Motor neuron (in vitro differentiated cells): ENCODE measurements at places on chromosomes 3 and 15.

DNA sequence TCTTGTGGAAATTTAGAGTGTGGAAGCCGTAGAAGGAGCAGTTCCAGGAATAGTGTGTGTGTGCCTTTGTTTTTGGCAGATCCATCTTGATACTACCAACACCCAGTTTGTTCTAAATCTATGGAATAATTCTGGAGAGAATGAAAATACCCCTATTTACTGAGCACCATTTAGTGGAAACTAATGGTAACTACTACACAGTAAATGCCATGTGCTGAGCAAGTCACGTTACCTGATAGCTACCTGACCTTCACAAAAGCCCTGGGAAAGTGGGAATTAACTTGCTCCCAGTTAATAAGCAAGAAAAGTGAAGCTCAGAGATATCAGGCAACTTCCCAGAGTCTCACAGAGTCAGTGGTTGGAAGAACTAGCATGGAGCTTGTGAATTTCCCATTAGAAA lies 137.7 kb downstream of the ARPP21 start:
- ATAC-seq, result no peak

GRCh38 chr15:97234851-97235610 lies 725.5 kb upstream of the ARRDC4 start:
- ATAC-seq, result peak; percentile 91

GRCh38 chr3:71245971-71246880 lies 337.3 kb downstream of the FOXP1 start:
- no peak for ATAC-seq

- ATAC-seq, result peak; percentile 92
These were observed 2.7 kb downstream of the TMEM108 start for GRCh38 chr3:133040696-133041523.

DNA sequence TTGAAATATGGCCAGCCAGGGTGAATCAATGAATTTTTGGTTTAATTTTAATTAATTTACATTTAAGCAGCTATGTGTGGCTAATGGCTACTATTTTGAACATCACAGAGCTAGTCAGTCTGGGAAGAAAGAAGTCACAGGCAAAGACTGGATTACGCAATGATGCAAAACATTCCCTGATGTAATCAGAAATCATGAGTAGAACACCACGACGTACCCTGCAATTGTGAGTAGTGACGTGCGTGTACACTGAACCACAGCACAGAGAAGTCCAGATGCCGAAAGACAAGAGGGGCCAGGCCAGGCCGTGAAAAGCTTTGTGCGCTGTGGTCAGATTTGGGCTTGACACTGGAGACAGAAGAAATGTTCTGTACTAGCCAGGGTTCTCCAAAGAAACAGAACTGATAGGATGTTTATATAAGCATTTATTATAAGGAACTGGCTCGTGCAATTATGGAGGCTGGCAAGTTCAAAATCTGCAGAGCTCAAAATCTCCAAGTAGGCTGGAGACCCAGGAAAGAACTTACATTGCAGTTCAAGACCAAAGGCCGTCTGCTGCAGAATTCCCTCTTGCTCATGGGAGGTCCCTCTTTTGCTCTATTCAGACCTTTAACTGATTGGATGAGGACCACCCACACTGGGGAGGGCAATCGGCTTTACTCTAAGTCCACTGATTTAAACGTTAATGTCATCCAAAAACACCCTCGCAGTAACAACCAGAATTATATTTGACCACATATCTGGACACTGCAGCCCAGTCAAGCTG lies 44.6 kb downstream of the SH3BP5 start:
- peak; percentile 88 for ATAC-seq

DNA sequence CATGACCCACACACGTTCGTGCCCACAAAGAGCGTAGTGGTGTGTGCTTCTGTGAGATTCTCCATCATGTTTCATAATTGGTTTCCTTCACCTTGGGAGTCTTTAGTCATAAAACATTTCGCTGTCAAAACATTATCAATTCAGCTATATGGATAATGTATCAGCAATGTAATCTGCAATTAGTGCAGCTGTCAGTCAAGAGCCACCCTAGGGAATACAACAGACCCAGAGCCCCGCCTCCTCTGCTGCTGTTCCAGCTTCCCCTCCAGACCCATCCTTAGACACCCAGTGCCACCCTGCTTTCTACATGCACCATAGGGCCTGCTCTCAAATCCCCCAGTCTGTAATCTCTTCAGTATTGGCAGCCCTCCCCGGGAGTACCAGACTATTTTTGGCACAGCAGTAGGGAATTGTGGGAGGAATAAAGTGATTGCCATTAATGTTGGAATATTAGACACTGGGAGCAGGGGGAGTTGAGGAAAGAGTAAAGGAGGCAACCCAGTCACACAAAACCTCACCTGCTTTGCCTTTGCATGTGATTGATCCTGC lies 31.5 kb upstream of the C3orf80 start:
- no peak for ATAC-seq

DNA sequence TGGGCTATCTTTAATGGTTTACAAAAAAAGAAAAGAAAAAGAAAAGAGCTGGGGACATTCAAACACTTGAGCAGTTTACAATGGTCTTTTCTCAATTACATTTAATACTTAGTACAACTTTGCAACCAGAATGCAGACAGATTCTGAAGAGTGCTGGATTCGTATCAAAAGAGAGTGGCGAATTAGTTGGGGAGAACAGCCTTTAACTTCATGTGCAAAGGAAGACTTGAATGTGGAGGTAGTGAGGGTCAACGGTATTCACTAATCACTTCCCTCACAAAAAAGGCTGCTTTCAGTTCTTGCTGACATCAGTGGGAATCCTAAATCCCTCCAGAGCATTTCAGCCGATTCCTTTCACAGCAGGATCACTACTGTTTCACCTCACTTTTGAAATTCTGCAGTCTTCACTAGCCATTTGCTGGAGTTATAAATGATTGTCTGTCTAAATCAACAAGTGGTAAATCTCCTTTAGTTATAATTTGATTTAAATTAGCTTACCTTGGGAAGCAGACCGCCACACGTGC lies 323.0 kb upstream of the SEMA6D start:
- ATAC-seq, result no peak

DNA sequence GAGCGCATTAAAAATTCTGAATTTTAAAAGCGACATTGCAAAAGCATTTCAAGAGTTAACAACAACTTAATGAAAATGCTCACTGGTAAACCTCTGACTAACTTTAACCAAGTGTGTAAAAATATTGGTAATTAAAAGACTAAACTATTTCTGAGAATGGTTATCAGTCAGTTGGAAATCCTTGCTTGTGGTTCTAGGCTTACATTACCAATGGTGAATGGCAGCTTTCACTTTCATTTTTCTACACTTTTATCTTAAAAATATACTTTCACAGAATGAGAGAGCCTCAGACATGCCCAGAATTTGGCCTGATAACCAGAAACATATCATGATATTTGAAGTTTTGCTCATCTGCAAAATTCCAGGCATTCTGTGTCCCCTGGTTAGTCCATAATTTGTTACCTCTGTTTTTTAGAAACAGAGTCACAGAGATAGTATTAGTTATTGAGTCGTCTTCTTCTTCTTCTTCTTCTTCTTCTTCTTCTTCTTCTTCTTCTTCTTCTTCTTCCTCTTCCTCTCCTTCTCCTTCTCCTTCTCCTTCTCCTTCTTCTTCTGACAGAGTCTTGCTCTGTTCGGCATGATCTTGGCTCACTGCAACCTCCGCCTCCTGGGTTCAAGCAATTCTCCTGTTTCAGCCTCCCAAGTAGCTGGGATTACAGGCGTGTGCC lies 5.5 kb upstream of the RNF111 start:
- no peak for ATAC-seq

DNA sequence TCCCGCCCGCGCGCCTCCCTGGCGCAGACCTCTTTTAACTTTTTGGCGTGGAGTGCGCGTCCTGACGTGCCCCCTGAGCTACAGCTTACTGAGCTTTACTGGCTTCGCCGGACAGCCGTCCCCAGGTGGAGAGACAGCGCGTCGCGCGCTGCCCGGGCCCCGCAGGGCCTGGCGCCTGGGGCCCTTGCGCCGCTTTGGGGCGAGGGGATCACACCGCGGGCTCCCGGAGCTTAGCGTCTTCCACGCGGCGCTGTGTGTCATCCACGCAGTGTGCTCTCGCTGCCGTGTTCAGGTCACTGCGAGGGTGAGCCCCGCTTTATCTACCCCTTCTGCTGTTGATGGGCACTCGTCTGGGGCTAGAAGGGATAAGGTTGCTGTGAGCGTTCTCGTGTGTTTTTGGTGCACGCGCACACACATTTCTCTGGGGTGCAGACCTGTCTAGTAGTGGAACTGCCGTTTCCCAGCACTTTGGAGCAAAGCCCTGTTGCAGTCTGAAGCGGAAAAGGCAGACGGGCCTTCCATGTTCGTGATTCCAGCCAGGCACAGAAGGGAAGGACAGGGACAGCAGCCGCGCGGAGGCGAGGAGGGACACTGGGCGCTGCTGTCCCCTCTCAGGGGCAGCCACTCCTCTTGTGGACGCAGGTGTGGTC lies 33.1 kb upstream of the ALDH1L1 start:
- ATAC-seq, result no peak

GRCh38 chr3:184322731-184323487 lies 8.5 kb downstream of the EIF4G1 start:
- no peak for ATAC-seq

DNA sequence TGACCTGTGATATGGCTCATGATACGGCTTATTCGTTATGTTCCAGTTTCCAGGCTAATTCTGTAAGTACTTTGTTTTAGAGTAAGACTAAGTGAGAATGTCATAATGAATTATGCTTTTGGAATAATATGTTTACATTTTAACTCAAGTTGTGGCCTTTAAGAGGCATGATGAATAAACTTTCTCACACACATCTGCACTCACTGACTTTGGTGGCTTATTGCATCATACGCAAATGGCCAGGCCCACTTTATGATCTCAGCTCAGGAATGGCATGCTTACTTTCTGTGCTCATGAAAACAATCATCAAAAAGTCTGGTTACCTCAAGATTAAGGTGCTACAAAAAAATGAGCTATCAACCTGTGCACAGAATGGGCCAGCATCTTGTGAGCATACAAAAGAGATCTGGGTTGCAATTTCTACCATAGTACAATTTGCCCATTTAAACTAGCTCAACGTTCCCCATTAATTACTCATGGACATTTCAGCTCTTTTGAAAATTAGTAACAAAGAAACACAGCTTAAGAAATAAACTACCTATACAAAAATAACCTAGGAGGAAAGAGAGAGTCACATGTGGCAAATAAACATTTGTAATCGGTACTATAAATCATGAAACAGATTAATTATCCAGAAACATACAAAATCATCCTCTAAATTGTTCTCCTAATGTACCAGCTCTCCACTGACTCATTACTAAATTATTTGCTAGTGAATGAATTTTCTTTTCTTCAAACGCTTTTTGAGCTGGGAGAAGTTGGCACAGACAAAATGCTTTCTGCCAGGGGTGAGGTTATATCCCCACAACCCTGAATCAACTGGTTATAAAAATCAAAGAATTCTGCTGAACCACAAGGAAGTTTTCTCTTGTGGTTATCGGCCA lies 439.0 kb upstream of the ADAMTS9 start:
- ATAC-seq, result no peak

DNA sequence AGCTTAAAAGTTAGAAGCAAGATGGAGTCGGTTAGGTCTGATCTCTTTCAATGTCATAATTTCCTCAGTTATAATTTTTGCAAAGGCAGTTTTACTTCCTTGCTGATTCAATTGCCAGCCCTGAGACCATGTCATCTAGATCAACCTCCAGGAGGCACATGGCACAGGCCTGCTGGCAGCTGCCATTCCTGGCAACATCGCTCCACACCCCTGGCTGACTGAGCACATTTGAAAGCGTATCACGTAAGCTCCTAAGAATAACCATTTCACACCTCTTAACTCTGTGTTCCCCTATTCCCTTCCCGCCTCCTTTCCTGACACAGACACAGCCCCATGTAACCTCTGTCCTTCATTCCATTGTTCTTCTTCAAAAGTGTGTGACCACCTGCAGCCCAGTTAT lies 313.9 kb upstream of the CTNNB1 start:
- ATAC-seq, result no peak

GRCh38 chr3:179038216-179038898 lies 33.3 kb downstream of the ZMAT3 start:
- no peak for ATAC-seq

GRCh38 chr3:44058868-44059203 lies 182.8 kb upstream of the TOPAZ1 start:
- no peak for ATAC-seq

- no peak for ATAC-seq
These were observed 425.3 kb upstream of the CBLB start for GRCh38 chr3:106294121-106294520.

DNA sequence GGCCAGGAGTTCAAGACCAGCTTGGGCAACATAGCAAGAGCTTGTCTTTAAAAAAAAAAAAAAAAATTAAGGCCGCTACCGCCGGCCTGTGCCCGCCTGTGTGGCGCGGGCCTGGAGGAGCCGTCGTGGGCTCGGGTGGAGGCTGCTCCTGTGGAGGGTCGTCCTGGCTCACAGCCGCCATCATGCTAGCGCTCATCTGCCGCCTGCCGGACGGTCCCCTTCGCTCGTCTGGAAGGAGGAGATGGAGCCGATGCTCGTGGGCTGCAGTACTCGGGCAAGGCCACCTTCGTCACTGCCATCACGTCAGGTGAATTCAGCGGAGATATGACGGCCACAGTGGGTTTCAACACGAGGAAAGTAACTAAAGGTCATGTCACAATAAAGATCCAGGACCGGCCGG lies 37.4 kb downstream of the TFRC start:
- ATAC-seq, result no peak

GRCh38 chr3:186070996-186071395 lies 37.9 kb downstream of the ETV5 start:
- no peak for ATAC-seq

DNA sequence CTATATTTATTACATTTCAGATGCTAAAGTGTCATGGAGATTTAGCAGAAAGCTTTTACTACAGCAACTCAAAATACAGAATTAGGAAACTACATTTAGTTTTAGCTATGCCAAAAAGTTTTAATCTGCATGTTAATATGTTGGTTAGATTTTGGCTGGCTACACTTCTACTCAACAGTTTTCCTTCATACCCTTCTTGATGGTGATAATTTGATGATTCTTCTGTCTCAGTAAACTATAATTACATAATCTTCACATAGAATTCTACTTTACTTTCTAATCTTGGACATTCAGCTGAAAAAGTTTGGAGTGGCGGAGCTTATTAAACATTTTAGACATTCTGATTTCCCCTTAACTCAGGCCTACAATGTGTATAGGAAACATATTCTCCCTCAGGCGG lies 10.0 kb upstream of the UTS2B start:
- ATAC-seq, result no peak

GRCh38 chr3:69842789-69843188 lies 103.5 kb downstream of the MITF start:
- no peak for ATAC-seq

DNA sequence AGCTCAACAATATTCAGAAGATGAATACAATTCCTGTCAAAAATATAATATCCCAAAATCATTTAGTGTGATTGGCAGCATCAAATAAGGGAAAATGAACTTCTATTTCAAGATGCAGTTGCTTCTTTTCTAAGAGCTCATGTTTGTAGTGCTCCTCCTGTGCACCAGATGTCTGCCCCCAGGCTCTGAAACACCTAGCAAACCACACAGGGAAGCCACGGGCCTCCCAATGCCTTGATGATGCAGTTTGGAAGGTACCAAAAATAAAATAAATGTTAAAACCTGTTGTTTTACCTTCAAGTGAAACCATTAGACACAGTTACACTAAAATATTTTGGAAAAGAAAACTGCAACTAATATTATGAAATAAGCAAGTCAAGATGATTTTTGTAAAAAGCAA lies 22.2 kb downstream of the CFAP20DC start:
- no peak for ATAC-seq
